ENCODE measurements at places on chromosomes 2 and 18.

DNA sequence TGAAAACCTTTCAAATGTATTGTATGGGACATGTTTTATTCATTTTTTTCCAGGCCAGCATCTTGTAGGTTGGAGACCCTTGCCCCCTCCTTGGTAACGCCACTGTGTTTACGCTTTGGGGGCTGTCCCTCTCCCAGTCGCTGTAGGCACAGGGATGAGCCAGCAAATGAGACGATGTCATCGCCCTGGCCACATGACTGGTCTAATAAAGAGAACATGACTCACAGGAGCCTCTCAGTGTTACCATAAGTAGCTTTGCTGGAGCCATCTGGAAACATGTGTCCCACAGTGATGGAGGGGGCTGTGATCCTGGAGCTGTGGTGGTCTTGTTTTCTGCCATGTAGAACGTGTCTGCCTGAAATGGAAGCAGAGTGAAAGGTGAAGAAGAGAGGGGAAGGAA lies 78.9 kb downstream of the CD8B2 start:
- DNase-seq, result no peak

DNA sequence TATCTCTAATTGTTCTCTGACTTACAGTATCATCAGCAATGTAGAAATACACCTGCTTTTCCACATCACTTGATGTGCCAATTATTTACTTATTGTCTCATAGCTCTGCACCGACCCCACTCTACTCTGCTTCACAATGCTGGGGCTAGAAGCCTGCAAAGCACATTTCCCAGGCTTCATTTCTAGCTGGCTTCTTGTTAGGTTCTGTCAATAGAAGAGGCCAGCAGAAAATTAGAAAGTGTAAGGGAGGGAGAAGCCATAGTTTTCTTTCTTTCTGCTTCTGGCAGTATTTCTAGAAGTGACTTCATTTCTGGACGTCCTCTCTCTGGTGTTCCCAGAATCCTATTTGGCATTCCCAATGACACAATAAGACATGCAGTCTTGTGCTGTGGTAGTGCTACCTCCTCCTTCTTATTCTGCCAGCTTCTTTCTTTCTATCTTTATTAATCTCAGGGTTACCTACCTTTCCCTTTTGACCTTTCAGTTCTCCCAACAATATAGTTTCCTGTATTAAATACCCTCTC lies 12.5 kb upstream of the TANC1 start:
- DNase-seq, result no peak

- DNase-seq, result no peak
These were observed 198.7 kb downstream of the PTGR3 start for GRCh38 chr18:75010278-75010677.

DNA sequence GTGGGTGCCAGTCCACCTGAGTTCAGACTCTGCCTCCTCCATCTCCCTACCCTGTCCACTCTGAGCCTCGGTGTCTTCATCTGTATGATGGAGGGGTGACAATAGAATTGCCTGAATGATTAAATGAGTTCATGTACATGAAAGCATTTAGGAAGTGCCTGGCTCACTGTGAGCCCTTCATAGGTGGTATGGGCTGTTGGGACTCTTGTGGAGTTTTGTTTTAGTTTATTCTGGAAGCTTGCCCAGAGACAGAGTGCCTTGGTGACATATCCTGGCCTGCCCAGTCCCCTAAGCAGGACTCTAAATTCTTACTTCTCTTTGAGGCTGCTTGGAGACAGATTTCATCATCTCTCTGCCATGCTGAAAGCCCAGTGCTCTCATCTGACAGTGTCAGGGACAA lies 24.5 kb upstream of the GIGYF2 start:
- DNase-seq, result no peak

DNA sequence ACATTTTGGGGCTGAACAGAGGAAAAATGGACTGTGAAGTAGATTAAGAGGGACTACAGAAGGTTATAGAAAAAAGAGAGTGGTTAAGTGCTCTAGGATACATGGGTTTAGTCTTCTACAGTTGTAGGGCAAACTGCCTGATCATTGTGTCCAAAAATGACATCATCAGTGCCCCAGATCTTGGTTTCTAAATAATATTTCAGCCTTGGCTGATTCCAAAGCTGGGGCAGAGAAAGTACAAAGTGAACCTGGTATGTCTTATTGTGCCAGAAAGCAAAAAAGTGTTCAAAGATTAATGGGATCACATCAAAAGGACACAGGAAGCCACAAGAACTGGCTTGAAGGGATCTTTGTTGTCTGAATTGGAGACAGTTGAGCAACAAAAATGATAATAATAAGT lies 97.1 kb upstream of the ZNF521 start:
- DNase-seq, result no peak

- DNase-seq, result no peak
These were observed 307.4 kb upstream of the VWC2L start for GRCh38 chr2:214103276-214104001.
